ENCODE measurements at places on chromosomes 6 and 20.

- no peak for DNase-seq
These were observed 35.7 kb downstream of the TXLNB start for GRCh38 chr6:139256087-139256486.

DNA sequence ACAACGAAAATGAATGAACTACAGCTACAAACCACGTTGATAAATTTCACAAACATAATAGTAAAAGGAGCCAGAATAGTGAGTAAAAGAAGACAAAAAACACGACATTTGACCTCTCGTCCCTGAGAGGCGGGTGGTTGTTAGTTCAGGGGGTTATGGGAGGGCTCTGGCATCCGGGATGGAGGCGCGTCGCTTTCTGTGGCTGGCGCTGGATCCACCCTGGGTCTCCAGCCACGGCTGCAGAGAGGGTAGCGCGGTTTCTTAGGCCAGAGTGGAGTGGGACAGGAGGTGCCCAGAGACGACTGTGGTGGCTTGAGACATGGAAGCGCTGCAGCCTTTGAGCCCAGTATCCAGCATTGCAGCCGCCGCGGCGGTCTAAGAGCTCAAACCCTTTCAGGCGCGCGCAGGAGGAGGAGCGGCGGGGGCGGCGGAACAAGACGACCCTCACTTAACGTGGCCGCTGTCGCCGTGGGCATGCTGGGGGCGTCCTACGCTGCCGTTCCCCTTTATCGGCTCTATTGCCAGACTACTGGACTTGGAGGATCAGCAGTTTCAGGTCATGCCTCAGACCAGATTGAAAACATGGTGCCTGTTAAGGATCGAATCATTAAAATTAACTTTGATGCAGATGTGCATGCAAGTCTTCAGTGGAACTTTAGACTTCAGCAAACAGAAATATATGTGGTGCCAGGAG lies 3.7 kb upstream of the ZSCAN23 start:
- no peak for DNase-seq

DNA sequence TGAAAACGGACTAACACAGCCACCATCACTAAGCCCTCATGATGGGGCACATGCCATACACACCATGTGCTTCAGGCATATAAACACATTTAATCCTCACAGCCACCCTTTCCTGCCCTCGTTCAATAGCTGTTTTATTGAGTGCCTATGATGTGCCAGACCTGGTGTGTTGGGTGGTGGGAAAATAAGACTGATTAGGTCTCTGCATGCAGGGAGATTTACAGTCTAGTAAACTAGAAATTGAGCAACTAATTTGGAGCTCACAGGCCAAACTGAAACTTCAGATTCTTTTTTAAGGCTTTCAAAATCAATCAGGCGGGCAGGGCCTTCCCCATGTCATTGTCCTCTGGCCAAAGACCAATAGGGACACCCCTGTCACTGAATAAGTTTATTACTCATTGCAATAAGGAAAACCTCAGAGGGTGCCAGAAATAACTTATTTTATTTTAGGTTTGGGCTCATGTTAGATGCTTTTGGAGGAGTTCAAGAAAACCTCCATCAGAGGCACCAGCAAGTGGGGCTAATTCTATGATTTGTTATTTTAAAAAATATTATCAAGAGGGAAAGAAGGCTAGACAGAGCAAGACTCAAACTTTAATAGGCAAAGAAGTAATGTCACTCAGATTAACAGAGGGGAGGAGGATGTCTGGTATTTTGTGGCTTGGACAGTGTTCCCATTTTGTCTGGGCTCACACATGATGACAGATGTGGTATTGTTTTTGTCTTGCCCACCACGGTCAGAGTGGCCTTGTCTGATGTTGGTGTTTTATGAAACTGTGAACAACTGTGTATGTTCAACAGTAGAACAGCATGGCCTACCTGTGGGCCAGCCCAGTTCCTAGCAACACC lies 12.0 kb downstream of the ZFP64 start:
- DNase-seq, result peak; percentile 81

DNA sequence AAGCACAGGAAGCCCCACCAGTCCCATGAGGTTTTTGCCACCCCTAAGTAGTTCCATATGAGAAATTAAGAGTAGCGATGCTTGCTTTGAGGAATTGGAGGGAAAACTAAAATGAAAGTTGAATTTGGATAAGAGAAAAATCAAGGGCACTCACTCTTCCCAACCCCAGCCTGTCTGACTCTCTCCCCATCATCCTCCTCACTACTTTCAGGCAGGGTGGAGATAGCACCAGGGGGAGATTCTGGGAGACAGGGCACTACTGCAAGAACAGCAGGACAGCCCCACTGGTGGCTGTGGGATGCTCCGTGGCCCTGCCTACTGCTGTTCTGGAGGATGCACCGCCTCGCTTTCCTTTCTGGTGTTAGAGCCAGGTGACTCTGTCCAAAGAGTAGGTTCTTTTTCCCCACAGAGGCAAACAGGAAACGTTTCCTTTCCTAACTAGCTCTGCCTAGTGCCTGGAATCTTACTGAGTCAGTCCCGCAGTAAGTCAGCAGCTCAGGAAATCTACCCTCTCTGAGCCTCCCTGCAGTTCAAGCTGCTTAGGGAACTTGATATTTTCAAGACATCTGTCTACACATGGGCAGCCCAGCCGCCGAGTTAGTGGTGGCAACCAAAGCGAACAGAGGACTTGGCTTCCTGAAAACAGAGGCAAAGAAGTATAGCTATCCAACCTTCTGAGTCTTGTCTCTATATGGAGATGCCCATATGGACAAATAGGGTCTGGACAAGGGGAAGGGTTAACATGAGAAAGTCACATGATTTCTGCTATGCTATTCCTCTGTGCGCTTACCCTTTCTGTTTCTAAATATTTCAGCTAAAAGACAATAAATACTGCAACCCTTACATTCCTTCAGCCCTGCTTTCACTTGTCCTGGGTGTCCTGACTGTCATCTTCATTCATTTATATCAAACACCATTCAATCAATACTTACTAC lies 11.4 kb downstream of the HLA-E start:
- DNase-seq, result no peak

- DNase-seq, result no peak
These were observed 199.0 kb upstream of the HS3ST5 start for GRCh38 chr6:114541794-114542193.

DNA sequence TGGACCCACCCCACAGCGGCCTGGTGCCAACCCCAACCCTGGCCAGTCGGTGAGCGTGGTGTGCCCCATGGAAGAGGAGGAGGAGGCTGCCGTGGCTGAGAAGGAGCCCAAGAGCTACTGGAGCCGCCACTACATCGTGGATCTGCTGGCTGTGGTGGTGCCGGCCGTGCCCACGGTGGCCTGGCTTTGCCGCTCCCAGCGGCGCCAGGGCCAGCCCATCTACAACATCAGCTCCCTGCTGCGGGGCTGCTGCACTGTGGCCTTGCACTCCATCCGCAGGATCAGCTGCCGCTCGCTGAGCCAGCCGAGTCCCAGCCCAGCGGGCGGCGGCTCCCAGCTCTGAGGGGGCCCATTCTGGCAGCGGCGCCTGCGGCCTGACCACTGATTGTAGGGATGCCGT lies 23.2 kb downstream of the SDCBP2 start:
- DNase-seq, result no peak

GRCh38 chr6:97645757-97646156 lies 362.7 kb upstream of the MMS22L start:
- no peak for DNase-seq

DNA sequence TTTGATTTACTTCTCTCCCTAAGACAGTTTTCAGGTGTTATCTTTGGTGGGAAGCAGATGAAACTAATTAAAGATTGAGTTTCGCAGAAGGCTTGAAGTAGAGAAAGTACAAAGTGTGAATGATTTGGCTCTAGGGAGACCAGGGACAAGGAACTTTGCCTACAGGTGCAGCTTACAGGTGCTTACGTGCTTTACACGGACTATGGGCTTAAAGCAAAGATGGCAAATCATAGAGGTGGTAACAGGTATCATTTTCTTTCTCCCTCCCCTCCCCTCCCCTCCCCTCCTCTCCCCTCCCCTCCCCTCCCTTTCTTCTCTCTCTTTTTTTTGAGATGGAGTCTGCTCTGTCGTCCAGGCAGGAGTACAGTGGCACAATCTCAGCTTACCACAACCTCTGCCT lies 136.3 kb downstream of the SLC35B3 start:
- no peak for DNase-seq

- DNase-seq, result no peak
These were observed 123.8 kb upstream of the AKIRIN2 start for GRCh38 chr6:87825821-87826221.

DNA sequence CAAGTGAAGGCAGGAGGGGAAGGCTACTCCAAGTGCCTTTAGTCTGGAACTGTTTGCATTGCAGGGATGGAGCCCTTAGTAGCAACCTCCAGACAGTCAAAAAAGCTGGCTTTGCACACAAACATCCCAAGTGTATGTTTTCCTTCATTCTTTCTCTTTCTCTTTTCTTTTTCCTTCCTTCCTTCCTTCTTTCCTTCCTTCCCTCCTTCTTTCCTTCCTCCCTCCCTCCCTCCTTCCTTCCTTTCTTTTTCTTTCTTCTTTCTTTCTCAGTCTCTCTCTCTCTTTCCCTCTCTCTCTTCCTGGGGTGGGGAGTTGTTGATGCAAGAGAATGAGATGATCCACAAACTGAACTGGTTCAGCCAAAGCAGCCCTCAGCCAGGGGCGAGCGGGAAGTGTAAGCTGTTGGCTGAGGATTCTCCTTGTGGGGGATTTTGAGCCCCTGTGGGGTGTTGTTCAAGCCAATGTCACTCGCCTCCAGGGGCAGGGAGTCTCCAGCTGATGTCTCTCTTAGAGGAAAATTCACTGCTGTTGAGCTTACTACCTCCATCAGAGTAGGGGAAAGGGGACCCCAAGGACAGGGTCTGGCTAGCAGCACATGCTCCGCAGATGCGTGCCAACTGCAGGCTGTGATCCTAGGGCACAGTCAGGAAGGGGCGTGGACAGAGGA lies 11.7 kb downstream of the RSPO4 start:
- DNase-seq, result no peak

DNA sequence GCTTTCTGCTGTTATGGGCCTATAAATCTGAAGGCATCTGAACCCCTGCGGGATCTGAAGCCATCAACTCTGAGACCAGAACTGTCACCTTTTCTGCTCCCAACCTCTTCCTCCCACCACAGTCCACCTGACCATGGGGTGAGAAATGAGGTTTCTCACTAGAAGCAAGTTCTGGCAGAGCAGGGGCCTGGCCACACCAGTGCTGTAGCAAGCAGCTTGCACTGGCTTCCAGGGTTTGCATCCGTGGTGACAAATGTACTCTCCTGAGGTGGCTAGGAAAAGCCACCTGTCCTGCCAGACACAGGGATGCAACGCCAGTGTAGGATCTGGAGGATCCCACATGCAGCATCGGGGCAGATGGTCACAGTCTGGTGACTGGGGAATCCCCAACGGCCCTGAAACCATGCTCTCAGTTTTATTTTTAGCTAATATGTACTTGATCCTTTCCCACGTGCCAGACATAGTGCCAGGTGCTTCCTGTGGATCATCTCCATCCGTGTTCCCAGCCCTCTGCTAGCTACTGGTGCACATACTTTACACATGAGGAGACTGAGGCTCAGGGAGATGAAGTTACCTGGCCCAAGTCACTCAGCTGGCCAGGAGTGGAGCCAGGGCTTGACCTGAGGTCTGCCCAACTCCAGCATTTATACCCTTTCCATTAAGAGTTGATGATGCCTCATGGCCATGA lies 122.1 kb upstream of the SPACA1 start:
- peak; percentile 63 for DNase-seq

GRCh38 chr20:24729896-24730605 lies 219.0 kb upstream of the CST7 start:
- DNase-seq, result no peak

- no peak for DNase-seq
These were observed 42.6 kb downstream of the TBC1D7 start for GRCh38 chr6:13285705-13286104.

GRCh38 chr6:72941751-72942150 lies 283.5 kb downstream of the KHDC1L start:
- DNase-seq, result no peak

- DNase-seq, result no peak
These were observed 70.4 kb downstream of the SOX4 start for GRCh38 chr6:21663966-21664313.
